T-cell (primary cell): ENCODE measurements at places on chromosomes 2 and 18.

DNA sequence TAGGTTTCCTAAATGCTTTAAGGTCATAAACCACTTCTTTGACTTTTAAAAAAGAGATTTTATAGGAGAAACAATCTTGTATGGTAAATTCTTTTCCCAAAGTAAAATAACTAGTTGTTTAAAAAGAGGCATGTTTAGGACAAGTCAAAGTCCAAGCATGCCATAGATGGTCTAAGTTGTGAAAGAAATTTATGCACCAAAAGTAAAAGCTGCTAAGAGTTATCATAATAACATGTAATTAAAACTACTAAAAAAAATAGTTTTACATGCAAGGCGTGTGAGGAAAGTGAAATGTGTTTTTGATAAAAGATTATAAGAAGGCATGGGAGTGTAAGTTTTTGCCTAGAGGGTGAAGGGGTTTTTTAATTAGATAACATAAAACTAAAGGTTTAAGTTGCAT lies 22.5 kb downstream of the FAM210A start:
- no peak for DNase-seq

GRCh38 chr18:30566877-30567276 lies 475.7 kb downstream of the DSC3 start:
- no peak for DNase-seq

- no peak for DNase-seq
Observed at GRCh38 chr2:100018341-100019193, 123.8 kb downstream of the AFF3 start.

- DNase-seq, result no peak
Observed at GRCh38 chr2:163405298-163405697, 330.5 kb downstream of the FIGN start.

- no peak for DNase-seq
Observed at GRCh38 chr2:118249531-118249930, 161.3 kb downstream of the INSIG2 start.

GRCh38 chr2:216548901-216549331 lies 50.3 kb downstream of the RPL37A start:
- DNase-seq, result no peak
